Head of caudate nucleus (tissue), 42 donors: ENCODE measurements at places on chromosomes 4 and X.

GRCh38 chr4:138177278-138177968, 64.7 kb downstream of the SLC7A11 start:
- DNase-seq: no peak

GRCh38 chr4:121679951-121680350, 16.8 kb downstream of the ANXA5 start:
- DNase-seq: no peak

- DNase-seq: no peak
These were observed 172.8 kb upstream of the NAP1L5 start for GRCh38 chr4:88870428-88870827.

GRCh38 chr4:38670939-38671591, 7.1 kb downstream of the KLF3 start:
- DNase-seq: no peak

- DNase-seq: no peak
These were observed 49.4 kb downstream of the SPINK2 start for GRCh38 chr4:56772134-56772533.

DNA sequence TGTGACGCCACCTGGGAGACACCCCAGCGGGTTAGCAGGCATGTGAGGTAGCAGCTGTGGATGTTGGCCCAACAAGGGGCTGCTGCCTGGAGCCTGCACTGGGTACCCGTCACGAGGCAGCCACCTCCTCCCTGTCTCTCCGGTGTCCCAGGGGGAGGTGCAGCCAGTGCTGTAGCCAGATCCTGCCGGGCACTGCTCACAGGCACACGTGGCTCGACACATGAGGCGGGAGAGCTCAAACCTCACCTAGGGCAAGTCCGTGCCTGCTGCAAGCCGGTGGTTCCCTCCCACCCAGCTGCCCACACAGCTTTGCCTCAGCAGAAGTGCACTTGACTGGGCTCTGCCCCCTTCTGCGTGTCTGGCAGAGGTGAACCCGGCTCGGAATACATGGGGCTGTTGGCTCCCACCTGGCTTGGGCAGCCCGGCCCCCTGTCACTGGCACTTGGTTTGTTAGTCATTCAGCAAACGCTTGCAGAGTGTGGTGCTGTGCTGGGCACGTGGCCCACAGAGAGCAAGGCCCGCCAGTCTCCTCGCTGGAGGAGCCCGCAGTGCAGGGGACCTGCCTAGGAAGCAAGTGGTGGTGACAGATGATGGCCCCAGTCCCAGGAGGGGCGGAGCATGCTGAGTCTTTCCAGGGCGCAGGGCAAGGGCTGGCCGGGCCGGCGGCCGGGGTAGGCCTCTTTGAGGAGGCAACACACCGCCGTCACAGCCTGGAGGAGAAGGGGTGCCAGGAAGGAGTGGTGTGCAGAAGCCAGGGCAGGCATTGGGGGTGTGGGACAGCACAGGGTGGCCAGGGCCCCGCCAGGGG, 10.1 kb upstream of the SH3TC1 start:
- DNase-seq: peak; percentile 60
